Aorta (tissue), 5 donors: ENCODE measurements at places on chromosomes 4 and X. TPM values are rescaled to one million over a fixed set of nuclear protein-coding genes. Genes with fewer than 3 reads are reported as not detected.

The CXXC4 gene
- total RNA-seq: 0.71 TPM

The HSFX4 gene
- not detected for total RNA-seq

The ETDB gene
- total RNA-seq: not detected

The MAGEB1 gene
- not detected for total RNA-seq

The CXCL9 gene
- total RNA-seq: 1.6 TPM

DNA sequence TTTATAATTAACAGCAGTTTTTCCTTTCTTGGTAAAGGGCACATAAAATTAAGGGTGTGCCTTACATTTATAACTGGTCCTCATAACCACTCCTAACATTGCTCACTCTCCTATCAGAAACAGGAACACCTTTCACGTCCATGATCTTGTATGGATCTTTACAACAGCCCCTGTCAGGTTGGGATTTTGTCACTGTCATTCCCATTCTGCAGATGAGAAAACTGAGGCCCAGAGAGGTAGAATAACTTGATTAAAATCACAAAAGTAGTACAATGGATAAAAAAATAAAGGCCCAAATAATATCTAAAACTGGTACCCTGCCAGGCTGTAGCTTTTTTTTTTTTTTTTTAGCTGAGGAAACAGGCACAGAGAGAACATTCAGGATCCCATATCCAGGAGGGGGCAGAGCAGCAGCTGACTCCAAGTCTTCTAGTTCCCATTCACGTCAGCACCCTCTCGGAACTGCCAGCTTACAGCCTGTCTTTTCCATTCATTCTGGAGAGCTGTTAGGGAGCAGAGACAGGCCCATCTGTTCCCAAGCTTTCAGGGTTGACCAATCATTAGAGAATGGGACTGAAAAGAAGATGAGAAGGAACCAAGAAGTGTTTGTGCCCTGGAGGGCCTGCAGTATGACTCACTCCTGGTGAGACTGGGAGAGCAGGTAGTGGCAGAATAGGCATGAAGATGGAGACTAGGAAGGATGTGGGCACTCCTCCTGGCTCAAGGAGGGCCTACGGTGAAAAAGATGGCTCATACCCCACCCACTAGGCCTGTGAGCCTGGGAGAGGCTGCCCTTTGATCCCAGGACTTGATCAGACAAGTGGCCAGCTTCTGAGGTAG lies 7.3 kb downstream of the SUV39H1 start:
- H3K27me3 ChIP-seq: no peaks in the 10 kb centered on the region
- H3K27ac ChIP-seq: no peak overlapping the region
- no peak for DNase-seq
- H3K4me1 ChIP-seq: no peaks in the 10 kb centered on the region

DNA sequence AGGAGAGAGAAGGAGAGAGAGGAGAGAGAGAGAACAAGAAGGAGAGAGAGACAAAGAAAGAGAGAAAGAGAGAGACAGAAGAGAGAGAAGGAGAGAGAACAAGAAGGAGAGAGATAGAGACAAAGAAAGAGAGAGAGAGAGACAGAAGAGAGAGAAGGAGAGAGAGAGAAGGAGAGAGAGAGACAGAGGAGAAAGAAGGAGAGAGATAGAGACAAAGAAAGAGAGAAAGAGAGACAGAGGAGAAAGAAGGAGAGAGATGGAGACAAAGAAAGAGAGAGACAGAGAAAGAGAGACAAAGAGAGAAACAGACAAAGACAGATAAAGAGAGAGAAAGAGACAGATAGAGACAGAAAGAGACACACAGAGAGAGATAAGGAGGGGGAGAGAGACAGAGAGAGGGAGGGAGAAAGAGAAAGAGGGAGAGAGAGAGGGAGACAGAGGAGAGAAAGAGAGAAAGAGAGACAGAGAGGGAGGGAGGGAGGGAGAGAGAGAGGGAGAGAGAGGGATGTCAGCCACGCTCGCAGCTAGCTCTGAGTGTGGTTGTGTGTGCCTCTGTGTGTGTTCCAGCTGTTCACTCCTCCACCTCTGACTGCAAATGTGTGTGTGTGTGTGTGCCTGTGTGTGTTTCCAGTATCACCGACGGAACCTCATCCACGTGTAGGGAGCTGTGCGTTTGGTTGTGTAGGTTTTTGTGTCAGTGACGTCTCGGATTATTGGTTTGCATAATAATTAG lies 105.8 kb downstream of the CRLF2 start:
- DNase-seq: no peak
- no peaks in the 10 kb centered on the region for H3K4me1 ChIP-seq
- no peaks in the 10 kb centered on the region for H3K27me3 ChIP-seq
- no peaks in the 10 kb centered on the region for H3K36me3 ChIP-seq

GRCh38 chrX:20059467-20060128 lies 57.1 kb downstream of the MAP7D2 start:
- no peak overlapping the region for H3K27ac ChIP-seq
- H3K4me3 ChIP-seq: no peak overlapping the region

GRCh38 chrX:131322651-131323050 lies 33.5 kb upstream of the IGSF1 start:
- H3K4me1 ChIP-seq: no peaks in the 10 kb centered on the region
- no peak overlapping the region for H3K27ac ChIP-seq
- no peak for DNase-seq
- H3K36me3 ChIP-seq: no peaks in the 10 kb centered on the region
- no peaks in the 10 kb centered on the region for H3K27me3 ChIP-seq

DNA sequence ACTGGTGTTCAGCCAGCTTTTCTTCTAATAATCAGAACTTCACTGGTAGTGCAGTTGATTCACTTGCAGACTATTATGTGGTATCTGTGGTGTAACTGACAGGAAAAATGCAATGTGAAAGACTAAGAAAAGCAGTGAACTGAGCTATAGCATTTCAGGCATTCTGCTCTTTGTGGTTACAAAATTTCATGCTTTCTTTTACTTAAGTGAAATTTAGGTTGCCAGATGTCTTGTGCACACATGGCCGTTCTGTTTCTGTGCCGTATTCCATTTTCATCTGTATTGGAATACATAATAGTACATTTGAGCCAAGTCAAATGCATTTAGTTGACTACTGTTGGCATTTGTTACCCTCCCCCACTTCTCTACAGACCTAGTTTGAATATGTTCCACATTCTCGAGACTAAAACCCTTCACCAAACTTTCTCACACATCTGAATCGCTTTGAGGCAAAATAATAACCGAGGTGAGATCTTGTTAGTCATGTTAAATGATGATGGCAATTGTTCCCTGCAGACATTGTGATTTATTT lies 8.2 kb downstream of the RTL3 start:
- H3K27me3 ChIP-seq: no peaks in the 10 kb centered on the region
- H3K27ac ChIP-seq: no peak overlapping the region
- no peak for DNase-seq
- H3K36me3 ChIP-seq: no peaks in the 10 kb centered on the region
- no peaks in the 10 kb centered on the region for H3K4me1 ChIP-seq

- DNase-seq: no peak
- H3K4me1 ChIP-seq: no peaks in the 10 kb centered on the region
- no peak overlapping the region for H3K4me3 ChIP-seq
- H3K27me3 ChIP-seq: no peaks in the 10 kb centered on the region
- no peak overlapping the region for H3K27ac ChIP-seq
- H3K36me3 ChIP-seq: no peaks in the 10 kb centered on the region
Observed at GRCh38 chr4:5409972-5410618, 298.3 kb downstream of the EVC2 start.

GRCh38 chr4:185520119-185520518 lies 15.2 kb downstream of the PDLIM3 start:
- H3K36me3 ChIP-seq: peaks cover 2% of the 10 kb centered on the region
- H3K27me3 ChIP-seq: no peaks in the 10 kb centered on the region
- no peak for DNase-seq
- H3K4me1 ChIP-seq: peaks cover 7% of the 10 kb centered on the region
- no peak overlapping the region for H3K4me3 ChIP-seq

DNA sequence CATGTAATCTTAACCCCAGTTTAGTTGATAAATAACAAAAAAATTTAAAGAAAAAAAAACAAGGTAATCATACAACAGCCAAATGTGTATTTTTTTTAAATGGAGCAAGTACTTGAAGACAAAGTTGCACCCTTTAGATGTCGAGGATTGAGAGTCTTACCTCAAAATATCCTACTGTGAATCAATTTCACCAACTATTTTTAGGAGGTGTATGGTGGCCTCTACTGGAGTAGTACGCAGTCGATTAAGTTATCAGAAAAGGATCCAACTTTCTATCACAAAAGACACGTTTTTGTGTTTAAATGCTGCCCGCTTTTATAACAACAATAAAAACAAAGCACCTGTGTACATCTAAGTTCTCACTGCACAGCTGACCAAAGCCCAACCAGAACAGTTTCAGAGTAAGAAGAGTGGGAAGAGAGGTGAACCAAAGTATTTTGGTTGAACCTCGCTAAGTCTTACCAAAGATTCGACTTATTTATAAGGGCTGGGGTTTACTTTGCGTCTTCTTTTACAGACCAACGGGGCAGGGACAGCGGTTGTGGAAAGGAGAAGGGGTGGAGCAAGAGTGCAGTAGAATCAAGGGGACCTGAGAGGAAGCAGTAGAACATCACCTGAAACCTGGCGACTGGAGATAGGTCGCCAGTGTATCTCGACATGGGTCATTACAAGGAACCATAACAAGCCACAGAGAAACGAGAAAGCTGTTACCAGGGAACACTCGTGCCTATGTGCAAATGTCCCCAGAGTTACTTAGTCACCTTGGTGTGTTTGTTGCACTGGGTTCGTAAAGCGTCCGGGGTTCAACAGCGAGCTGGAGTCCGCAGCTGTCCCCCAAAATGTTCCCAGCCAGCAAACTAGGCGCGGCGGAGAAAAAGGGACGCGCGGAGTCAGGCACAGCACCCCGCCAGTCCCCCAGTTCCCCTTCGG lies 1.1 kb downstream of the RPS6KA6 start:
- no peaks in the 10 kb centered on the region for H3K4me1 ChIP-seq
- peak overlapping the region; percentile 79 for H3K4me3 ChIP-seq

GRCh38 chr4:17347445-17347844 lies 164.4 kb downstream of the QDPR start:
- no peak overlapping the region for H3K4me3 ChIP-seq
- H3K4me1 ChIP-seq: no peaks in the 10 kb centered on the region
- no peaks in the 10 kb centered on the region for H3K36me3 ChIP-seq
- no peak for DNase-seq
- H3K27me3 ChIP-seq: peaks cover 1% of the 10 kb centered on the region

DNA sequence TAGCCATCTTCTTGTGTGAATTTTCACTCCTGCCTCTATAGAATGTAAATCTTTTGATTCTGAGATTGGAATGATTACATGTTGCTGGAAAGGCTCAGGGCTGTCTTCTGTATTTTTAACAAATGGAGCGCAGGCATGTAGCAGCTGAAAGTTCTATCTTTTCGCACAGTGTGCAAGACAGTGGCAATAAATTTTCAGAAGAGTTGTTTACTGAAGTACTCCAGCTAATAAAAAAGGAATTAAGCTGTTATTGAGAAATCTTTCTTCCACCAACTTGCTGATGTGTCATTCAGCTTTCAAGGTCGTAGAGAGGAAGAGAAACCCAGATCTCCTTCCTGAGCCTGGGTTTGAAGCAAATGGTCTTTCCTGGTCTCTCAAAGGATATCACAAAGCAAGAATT lies 122.0 kb upstream of the PUDP start:
- no peak overlapping the region for H3K27ac ChIP-seq
- H3K36me3 ChIP-seq: no peaks in the 10 kb centered on the region
- DNase-seq: no peak
- no peak overlapping the region for H3K4me3 ChIP-seq

DNA sequence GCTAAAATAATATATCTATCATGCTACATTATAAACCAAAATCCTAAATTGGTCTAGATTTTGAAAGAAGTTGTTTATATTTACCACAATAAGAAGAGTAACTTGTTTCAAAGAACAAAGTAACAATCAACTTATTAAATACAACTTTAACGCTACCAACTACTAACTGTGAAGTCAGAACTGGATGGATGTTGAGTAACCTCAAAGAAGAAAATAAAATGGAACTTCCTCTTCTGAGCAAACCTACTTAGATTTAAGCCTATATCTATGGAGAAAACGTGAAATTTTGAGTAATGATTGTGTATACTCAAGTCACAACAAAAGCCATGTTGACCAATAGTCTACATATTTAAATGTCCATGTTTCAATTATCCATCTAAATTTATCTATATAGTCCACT lies 25.7 kb downstream of the SH3RF1 start:
- H3K4me1 ChIP-seq: peaks cover 7% of the 10 kb centered on the region
- no peaks in the 10 kb centered on the region for H3K36me3 ChIP-seq
- no peak for DNase-seq
- no peaks in the 10 kb centered on the region for H3K27me3 ChIP-seq

DNA sequence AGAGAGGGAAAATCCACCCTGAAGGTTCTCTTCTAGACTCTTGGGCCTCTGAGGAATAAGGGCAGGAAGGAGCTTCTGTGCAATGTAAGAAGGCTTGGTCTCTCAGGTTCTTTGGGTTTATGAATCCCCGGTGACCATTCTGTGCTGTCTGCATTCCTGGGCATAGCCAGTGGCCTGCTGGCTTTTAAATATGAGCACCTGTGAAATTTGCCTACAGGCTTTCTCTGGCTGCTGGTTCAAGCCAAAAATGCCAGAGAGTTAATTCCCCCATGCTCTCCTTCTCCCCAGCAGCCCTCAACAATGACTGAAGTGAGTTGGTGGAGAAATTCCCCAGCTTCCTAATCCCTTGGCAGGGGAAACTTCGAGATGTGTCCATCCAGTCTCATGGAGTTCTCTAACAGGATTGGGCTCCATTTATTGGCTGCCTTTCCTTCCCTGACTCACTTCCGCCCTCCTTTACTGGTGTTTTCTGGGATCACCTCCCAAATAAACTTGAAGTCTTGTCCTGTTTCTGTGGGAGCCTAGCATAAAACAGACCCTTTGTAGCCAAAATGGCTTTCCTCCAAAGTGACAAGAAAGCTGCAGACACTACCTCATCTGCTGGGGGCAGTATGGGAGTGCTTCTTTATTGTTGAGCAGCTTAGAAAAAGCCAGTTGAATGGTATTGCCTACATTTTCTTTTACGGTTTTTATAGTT lies 179.4 kb upstream of the CASK start:
- no peaks in the 10 kb centered on the region for H3K4me1 ChIP-seq
- no peaks in the 10 kb centered on the region for H3K36me3 ChIP-seq
- H3K27me3 ChIP-seq: no peaks in the 10 kb centered on the region

GRCh38 chr4:137310166-137310565 lies 222.1 kb downstream of the PCDH18 start:
- H3K36me3 ChIP-seq: no peaks in the 10 kb centered on the region
- H3K27me3 ChIP-seq: no peaks in the 10 kb centered on the region
- H3K27ac ChIP-seq: no peak overlapping the region
- H3K4me1 ChIP-seq: no peaks in the 10 kb centered on the region
- DNase-seq: no peak

- no peak overlapping the region for H3K27ac ChIP-seq
- H3K27me3 ChIP-seq: no peaks in the 10 kb centered on the region
- no peaks in the 10 kb centered on the region for H3K36me3 ChIP-seq
- no peak overlapping the region for H3K4me3 ChIP-seq
- H3K4me1 ChIP-seq: no peaks in the 10 kb centered on the region
Observed at GRCh38 chr4:165548702-165549101, 169.9 kb downstream of the CPE start.

DNA sequence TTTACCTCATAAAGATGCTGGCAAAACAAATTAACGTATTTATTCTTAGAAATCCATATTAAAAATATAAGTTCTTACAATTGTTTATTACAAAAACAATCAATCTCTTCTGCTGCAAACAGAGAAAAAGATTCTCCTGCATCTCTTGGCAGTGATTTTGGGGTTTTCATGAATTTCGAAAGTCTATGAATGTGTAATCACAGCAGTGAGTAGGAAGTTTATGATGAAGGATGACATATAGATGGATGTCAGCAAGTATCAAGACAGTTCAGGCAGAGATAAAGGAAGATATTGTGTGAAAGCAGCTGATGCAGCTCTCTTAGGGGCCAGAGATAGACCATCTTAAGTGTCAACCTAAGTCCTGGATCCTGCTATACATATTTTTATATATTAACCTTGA lies 196.9 kb upstream of the BANK1 start:
- H3K27me3 ChIP-seq: no peaks in the 10 kb centered on the region
- no peaks in the 10 kb centered on the region for H3K36me3 ChIP-seq
- no peaks in the 10 kb centered on the region for H3K4me1 ChIP-seq
- DNase-seq: no peak
- no peak overlapping the region for H3K4me3 ChIP-seq
